ENCODE measurements at places on chromosomes 7 and 10.

GRCh38 chr10:131946880-131947279 is 34.8 kb downstream of the BNIP3 start:
- no peak for DNase-seq

DNA sequence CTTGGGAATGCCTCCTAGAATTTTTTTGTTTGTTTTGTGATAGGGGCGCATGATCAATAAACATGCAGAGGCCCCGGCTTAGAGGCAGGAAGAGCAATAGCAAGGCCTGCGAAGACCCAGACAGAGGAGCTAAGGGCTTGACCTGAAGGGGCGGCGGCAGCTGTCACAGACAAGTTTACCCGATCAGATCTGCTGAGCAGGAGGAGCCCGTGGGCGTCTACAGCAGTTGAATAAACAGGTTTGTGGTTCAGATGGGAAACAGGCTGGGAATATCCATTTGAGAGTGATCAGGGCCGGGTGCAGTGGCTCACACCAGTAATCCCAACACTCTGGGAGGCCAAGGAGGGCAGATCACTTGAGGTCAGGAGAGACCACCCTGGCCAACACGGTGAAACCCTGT is 126.0 kb upstream of the CALN1 start:
- DNase-seq = no peak

DNA sequence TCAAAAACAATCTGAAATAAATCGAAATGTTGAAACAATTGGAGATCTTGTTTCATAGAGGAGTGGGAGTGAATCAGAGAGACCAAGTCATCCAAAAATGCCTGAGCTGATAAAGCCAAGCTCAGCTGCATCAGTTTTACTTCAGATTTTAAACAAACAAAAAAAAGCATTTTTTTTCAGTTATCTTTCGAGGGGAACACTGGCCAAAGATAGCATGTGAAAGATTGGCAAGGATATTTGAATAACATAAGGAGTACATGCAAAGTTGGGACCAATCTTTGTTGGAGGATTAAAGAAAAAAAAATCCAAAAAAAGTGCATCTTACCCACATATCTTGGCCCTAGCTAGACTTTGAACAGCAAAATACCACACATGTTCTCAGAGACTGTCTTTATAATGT is 47.2 kb downstream of the RHOBTB1 start:
- no peak for DNase-seq

GRCh38 chr7:140048989-140049338 is 13.8 kb downstream of the PARP12 start:
- no peak for DNase-seq

DNA sequence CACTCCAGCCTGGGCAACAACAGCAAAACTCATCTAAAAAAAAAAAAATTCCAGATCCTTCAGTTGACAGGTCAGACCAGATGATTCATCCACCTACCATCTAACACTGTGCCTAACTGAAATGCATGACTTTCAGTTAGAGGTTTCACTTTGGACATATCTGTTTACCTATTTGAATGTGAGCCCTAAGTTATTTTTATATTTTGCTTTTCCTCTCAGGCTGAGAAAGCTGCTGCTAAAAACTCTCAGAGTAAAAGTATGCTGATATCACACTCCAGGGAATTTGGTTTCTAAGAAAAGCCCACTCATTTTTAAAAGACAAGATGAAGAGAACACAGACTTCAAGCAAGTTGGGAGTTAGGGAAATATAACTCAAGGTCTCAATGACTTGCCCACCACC is 126.0 kb downstream of the SGMS1 start:
- no peak for DNase-seq

- DNase-seq = no peak
Measured at GRCh38 chr7:111951052-111951451, 255.1 kb downstream of the DOCK4 start.

GRCh38 chr7:4066206-4066605 is 615.9 kb upstream of the FOXK1 start:
- no peak for DNase-seq

GRCh38 chr10:3310016-3310784 is 137.6 kb upstream of the PITRM1 start:
- no peak for DNase-seq

DNA sequence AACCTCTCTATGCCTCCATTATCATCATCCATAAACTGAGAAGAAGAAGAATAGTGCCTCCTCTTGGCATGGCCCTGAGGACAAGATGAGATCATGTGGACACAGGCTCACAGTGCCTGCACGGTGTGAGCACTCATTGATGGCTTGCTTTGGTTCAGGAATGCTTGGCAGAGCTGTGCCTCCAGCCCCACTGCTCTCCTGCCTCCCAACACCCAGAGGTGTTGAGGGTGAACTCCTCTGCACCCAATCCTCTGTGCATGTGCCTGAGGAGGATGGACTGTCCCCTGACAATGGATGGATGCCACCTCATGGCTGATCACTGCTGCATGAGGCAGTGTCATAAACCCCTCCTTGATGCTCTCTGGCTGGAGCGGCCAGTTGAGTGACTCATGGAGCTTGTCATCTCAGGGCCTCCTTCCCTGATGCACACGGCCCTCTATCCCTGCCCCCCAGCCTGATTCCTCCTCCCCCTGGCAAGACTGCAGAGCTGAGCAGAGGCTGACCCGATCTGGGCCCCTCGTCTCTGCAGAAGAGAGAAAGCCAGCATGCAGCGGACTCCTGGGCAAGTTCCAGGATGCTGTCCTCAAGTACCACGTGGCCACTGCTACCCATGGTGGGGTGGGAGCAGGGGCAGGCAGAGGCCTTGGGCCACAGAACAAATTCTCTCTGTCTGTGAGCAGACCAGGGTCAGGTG is 136.3 kb downstream of the KCNMA1 start:
- no peak for DNase-seq

- no peak for DNase-seq
Measured at GRCh38 chr10:29738341-29738740, 103.6 kb upstream of the SVIL start.
